Inflammatory macrophage (primary cell): ENCODE measurements at places on chromosomes 13 and 19.

DNA sequence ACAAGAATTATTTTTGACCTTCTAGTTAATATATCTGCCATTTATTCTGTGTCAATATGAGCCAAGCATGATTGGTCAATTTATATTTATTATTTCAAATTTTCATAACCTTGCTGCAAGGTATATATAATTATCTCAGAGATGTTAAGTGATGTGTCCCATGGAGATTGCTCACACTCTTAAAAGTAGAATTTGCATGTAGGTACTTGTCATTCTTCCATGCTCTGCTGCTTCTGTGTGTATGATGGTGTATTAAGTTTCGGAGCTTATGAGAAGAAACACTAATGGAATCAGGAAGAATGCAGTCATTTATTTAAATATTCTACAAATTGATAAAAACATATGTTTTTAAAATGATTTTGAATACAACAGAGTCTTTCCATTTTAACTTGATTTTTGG is 586.8 kb upstream of the MIR17HG start:
- DNase-seq: no peak

DNA sequence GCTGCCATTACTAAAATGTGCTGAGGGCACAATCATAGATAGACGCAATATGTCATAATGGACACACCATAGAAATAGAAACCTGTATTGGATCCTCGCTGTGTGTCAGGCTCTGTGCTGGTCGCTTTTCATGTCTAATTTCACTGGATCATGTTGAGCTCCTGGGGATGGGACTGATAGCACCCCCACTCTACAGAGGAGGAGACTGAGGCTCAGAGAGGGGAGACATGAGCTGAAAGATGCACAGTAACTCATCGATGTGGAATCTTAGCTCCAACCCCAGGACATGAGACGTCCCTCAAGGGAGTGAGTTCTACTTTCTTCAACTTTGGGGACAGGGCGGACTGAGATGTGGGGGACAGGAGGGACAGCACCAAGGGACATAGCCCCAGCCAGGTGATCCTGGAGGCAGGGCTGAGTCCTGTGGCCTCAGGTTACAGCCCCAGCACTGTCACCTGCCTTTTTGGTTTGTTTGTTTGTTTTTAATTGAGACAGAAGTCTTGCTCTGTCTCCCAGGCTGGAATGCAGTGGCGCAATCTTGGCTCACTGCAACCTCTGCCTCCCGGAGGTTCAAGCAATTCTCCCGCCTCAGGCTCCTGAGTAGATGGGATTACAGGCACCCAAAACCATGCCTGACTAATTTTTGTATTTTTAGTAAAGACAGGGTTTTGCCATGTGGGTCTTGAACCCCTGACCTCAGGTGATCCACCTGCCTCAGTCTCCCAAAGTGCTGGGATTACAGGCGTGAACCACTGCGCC is 6.6 kb upstream of the GIPC1 start:
- no peak for DNase-seq

DNA sequence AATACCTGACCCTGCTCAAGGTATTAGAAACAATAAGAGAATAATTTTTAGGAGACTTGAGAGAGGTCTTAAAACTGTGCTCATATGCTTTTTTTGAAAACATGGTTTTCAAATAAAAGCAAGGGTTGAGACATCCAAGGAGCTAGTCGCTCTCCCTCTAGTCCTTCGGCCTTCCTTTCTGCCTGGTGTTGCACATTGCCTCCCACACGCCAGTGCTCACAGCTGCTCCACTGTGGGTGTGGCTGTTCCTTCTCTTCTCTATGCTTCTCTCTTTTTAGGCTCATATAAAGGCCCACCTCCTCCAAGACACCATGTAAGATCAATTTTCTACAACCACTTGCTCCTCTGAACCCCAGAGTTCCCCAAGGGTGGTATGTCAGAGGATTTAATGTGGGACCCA is 352.6 kb downstream of the ENOX1 start:
- peak; percentile 65 for DNase-seq

DNA sequence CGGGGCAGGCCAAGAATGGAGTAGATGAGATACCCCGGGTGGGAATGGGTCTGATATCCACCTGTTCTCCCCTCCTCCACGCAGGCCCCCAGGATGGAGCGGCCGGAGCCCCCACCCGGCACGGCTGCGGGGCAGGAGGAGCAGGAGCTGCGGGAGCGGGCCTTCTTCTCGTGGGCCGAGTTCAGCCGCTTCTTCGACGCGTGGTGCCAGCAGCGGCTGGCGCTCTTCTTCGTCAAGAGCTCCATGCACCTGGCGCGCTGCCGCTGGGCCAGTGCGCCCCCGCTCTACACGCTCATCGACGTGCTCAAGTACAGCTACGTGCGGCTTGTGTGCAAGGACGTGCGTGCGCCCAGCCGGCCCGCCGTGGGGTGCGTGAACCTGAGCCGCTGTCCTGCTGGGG is 1.2 kb downstream of the ZSWIM9 start:
- no peak for DNase-seq

- DNase-seq: no peak
These were observed 205.3 kb downstream of the RAP2A start for GRCh38 chr13:97639236-97639635.

GRCh38 chr13:65744836-65745235 is 1485.3 kb downstream of the PCDH9 start:
- DNase-seq: no peak

GRCh38 chr13:36526897-36527296 is 94.6 kb downstream of the CCNA1 start:
- no peak for DNase-seq

DNA sequence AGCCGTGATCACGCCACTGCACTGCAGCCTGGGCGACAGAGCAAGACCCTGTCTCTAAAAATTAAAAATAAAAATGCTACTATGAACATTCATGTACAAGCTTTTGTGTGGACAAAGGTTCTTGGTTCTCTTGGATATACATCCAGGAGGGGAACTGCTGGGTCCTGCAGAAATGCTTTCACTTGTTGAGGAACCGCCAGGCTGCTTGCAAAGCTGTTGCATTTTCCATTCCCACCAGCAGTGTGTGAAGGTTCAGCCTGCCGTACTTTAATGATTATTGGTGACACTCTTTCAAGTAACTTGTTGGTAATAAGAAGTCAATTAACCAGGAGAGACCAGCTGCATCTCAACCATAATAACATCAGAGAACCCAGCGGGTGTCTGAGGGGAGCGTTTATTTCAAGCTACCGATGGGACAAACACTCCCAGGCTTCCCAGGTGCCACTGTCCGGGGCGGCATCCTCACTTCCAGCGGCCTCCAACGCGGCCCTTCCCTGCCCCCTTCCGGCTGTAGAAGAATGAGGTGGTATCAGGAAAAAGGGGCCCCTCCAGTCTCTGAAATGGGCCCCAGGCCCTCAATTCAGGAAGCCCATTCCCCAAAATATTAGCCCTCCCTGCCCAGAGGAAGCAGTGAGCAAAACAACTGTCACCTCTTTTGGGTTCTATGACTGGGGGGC is 15.2 kb upstream of the PPP1R12C start:
- peak; percentile 41 for DNase-seq

DNA sequence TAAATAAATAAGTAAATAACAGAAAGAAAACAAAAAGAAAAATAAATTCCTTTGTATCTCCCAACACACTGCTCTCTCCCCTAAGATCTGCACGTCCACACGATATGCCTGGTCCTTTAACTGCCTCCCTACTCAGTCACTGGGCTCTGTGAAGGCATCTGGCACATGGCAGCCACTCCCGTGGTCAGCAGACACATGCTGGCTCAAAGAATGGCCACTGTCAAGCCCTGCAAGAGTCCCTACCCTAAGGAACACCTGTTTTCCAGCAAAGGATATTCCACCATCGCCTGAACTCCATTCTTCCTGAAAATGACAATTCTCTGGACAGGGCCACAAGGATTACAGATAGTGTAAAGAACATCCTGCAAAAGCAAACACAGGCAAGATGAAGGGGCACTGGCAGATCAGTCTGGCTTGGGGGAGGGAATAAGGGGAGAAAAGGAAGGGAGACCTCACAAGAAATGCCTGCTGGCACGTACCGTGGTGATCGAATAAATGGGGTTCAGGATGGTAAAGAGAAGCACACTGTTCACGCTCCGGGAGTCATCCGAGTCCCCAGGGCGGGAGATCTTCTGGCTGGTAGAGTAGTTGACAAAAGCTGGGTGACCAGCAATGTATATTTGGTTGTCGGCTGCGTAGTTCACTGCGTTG is 4.3 kb downstream of the HNRNPL start:
- no peak for DNase-seq

DNA sequence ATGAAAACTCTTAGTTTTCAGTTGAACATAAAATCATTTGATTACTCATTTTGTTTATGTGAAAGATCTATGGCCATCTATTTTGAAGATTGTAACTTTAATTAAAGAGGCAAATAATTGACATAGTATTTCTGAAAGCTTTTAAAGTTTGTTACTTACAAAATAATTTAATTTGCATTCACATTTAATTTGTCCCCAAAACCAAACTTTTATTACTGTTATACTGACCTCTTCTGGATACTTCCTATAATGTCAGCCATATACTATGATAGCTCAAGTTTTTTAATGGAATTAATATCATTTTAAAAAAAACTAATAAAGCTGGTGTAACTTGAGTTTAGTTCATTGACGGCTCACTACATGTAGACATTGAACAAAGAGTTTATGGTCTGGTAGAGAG is 4.9 kb upstream of the SGCG start:
- no peak for DNase-seq

DNA sequence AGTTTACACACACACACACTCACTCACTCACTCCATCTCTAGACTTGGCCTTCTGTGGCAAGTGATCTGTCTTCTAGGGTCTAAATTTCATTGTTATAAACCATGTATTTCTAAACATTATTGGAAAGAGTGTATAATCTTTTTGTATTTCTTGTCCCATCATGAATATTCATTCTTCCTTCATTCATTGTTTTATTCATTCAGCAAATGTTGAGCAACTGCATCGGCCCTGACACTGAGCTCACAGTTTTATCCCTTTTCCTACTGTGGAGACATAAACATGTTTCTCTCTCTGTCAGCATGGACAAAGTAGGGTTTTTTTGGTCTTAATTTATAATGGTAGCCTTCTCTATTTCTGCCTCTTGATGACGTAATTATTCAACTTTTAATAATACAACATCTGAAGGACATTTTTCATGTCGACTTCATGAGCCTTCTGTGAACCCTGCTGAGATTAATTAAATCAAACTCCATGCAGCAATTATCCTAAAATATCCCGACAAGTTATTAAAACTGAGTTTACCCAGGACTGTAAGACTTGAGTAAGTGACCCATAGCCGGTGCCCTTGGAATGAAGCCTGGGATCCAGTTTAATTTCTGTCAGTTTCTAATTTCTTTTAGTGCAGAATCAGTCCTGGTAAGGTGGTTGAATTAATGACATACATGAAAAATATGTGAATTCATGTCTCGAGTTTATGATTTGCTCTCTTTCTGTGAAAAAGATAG is 7.3 kb downstream of the SPATA13 start:
- DNase-seq: no peak

- DNase-seq: no peak
These were observed 79.1 kb upstream of the SPATA13 start for GRCh38 chr13:24081387-24081786.

- peak; percentile 24 for DNase-seq
These were observed 12.4 kb upstream of the GRWD1 start for GRCh38 chr19:48433337-48433736.

DNA sequence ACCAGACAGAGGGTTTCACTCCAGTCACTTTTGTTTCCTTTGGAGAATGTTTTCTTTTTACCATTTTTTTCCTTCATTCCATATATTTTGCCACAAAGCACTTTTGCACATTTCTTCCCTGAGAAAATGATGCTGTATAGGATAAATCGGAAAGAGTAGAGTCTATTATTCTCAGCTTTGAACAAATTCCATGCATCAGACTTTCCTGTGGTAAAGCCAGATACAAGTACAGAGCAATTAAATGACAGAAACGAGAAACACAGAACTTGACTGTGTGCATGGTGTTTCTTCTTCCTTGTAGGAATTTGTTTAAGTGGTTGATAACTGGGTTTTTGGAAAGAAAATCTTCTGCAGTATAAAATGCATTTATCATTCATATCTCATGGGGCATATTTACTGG is 107.4 kb upstream of the CSNK1A1L start:
- no peak for DNase-seq

DNA sequence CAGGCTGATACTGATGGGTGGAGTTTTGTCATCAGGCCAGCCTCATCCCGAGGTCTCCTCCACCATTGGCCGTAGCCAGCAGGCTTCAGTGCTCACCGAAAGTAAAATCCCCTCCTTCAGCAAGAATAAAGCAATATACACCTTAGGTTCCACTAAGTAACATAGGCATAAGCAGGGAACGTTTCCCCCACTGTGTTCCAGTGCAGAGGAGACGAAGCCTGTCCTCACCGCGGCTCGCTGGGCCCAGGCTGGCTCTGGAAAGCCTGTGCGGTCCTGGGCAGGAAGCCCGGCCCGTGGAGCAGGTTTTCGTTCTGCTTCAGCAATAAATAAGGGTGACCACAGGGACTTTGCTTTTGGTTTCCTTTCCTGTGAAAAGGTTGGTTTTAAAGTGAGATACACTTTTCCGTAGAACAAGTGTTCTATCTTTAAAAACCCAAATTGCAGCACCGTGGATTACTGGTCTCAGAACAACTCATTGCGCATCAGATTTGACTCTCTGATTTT is 16.3 kb upstream of the TEX29 start:
- DNase-seq: no peak

- no peak for DNase-seq
These were observed 8.2 kb downstream of the ETFB start for GRCh38 chr19:51357952-51358351.
